ENCODE measurements at places on chromosomes 16 and 17.
A peak's percentile ranks its signal among the peaks of the same experiment; 100 is the strongest.

DNA sequence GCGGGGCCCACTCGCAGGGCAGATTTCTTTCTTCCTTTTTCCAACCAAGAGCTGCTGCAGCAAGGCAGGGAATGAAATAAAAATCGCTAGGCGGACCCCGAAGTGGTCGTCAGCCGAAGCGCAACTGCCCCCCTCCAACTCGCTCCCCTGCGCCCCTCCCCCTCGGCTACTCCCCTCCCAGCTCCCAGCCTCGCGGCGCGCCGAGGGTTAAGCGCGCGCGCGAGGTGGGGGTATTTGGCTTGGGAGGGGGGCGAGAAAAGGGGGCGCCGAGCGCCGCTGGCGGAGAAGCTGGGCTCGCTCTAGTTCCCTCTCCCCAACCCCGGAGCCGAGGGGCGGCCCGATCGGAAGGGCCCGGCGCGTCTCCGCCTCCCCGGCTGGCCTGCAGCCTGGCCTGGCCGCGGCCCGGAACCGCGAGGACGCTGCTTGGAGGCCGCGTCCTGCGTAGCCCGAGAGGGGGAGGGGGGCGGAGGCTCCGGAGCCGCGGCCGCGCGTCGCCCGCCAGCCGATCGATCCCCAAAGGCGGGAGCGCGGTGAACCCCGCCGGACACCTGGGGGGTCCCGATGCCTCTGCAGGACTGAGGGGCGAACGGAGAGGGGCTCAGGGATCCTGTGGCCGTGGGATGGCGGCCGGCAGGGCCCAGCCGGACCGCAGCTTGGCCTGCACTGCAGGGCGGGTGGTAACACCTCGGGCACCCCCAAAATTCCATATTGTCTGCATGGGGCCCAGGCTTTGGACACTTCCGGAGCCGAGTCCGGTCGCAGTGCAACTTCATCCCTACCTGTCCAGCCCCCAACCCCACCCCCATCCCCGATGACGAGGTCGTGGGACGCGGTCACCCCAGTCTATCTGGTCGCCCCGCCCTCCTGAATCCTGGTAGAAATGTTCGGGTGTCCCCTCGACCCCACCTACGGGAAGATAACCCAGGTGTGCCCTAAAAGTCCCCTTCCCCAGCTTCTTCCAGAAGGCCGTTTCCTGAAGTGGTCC, 4.9 kb upstream of the CBX4 start:
- DNase-seq: peak; percentile 86

DNA sequence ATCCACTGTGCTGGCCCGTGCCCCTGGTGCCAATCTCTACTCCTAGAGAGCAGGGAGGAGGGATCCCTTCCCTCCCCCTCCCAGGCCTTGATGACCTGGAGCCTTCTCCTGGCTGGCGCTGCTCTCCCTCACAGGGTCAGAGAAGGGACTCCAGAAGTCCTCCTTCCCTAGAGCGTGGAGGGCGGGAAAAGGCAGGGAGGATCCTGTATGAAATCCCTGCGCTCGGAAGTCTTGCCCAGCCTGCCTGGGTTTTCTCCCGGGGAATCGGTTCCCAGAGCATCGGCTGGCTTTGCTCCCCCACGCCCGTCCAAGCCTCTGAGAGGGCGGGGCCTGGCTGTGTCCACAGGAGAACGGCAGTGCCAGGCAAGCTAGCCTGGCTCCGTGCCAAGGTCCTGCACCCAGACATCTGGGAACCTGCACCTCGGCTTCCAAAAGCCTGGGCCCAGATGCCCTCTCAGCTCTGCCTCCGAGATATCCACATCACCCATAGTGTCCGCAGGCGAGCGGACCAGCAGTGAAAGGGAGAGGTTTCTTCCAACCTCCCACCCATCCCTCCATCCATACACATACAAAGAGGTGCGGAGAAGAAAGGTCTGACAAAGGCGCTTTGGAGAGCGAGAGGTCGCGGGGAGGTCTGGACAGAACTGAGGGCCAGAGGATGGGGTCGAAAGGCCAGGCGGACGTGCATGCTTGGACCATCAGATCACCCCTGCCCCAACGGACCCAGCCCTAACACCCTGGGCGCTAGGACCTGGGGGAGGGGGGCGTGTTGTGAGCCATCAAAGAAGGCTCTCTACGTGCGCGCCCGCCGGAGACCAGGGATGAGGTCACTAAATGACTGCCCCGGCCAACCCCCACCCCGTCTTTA, 1.1 kb downstream of the MPP2 start:
- peak; percentile 88 for DNase-seq

DNA sequence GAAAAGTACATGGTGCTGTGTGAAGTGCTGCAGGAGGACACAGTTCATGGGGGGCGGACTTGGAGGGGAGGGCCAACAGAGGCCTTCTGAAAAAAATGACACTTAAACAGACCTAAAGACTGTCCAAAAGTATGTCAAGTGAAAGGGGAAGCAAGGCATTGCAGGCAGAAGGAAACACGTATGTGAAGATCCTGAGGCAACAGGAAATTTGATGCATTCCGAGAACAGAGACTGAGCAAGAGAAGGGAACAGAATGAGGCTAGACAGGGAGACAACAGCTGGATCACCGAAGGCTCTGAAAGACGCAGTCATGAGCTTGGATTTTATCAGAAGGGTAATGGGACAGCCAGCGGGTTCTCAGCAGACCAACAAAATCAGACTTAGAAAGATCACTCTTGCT, 1.1 kb downstream of the IFT20 start:
- DNase-seq: no peak

DNA sequence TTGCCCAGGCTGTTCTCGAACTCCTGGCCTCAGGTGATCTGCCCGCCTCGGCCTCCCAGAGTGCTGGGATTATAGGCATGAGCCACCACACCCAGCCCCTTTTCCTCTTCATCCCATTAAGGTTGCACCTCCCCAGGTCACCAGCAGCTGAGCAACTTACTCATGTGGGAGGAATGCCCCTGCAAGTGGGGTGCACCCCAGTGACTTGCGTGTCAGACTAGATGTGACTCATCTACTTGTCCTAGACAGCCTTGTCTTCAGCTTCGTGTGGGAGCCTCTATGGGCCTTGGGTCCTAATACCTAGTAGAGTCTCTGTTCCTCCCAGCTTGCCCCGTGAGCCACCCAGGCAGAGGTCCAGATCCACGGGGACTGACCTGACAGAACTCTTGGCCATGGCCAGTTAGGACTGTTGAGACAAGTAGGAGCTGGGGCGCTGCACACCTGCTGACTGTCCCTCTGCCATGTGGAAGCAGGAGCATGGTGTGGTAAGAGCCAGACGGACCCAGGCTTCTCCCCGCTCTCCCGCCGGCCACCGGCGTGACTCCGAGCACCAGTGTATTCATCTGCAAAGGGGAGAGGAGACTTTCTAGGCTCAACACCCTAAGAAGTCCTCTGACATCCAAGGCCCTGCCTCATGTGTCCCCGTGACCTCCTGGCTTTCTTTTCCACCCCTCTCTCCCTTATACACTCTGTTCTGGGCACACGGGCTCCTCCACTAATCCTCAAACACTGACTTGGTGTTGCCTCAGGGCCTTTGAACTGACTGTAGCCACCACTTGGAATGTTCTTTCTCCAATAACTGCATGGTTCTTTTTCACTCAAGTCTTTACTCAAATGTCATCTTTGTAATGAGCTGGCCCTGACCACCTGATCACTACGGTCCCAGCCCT, 11.6 kb upstream of the CBX4 start:
- DNase-seq: no peak

- no peak for DNase-seq
These were observed at the start of gene DNAH3 for GRCh38 chr16:21150375-21151001. Gene DNAH3, minus strand, starts transcription at chr16:21150846. Its CDS starts 527 bp downstream, at chr16:21150319.

- no peak for DNase-seq
These were observed 8.1 kb downstream of the MRM1 start for GRCh38 chr17:36609498-36609862.

- DNase-seq: no peak
These were observed 1.7 kb downstream of the PRKAR1A start for GRCh38 chr17:68513932-68514331.

Measured in left hindlimb (tissue), 1 donor.